T1000 (cell line): ENCODE measurements at places on chromosomes 16 and 17.

- no peak for DNase-seq
Observed at GRCh38 chr16:73601911-73602310, 554.0 kb upstream of the ZFHX3 start.

DNA sequence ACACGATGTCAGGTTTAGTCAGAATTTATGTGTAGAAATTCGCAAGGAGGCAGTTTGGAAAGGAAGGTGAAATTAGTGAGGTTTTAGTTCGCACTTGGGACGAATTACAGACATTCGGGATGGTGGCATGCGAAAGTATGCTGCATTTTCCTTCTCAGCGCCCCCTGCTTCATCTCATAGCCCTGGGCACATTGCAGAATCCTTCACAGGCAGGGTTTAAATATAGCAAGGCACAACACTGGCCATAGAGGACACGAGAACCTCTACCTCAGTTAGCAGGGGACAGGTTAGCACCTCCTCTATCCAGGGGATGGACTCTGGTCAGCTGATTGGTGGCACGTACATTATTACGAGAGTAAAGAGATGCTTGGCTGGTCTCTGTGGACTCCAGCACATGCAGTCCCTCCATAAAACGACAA is 47.5 kb downstream of the MAP2K6 start:
- no peak for DNase-seq

GRCh38 chr16:53523971-53524548 is 21.1 kb upstream of the AKTIP start:
- DNase-seq = no peak

DNA sequence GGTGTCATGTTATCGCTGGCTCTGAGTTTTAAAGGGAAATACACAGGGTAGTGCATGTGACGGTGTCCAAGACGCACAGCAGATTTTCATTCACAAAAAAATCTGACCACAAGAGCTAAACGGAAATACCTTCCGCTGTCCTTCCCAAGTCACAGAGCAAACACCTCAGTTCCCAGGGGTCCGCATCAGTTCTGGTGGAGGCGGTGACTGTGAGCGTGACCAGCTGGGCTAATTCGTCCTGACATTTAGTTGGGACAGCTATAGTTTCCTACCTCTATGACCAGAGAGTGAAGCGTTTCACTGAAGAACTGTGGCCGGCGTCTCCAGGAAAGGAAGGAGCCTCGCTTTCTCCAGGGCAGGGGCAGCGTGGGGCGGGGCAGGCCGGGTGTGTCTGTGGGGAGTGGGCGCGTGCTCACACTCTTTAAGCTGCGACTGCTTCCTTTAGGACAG is 10.5 kb upstream of the FASN start:
- DNase-seq = no peak

DNA sequence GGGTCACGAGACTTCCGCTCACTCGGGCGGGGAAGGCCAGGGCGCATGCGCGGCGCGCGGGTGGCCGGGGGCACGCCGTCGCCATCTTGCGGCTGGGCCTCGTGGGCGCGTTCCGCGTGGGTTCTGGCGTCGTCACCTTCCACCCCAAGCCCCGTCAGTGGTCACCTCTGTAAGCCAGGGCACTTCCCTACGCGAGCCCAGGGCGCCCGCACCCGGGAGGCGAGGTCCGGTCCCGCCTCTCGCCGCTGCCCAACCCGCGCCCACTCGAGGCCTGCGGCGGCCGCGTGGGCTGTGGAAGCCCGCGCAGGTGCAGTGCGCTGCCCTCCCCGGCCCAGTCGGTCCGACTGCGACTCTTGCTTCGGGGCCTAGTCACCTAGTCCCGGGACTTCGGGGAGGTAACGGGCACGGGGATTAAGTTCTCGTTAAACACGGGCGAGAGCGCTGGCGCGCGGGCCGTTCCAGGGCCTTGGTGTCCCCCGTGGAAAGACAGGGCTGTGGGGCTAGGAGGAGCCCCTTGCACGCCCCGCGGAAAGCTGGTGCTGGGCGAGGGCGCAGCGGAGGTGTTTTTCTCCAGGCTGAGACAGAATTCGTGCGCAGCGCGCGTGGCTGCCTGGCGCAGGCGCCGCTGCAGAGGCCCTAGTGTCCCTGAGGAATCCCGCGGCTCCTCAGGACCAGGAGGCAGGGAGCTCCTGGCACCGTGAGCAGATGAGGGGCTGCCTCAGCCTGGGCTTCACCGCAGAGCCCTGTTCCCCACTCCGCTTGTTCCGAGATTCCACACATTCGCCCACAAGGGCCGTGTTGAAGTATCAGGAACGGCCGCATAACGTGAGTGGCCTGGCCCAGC is 472 bp upstream of the ARHGDIA start:
- DNase-seq = peak; percentile 86

- DNase-seq = no peak
Observed at GRCh38 chr16:4257646-4258556, 14.9 kb downstream of the TFAP4 start.

GRCh38 chr16:67169011-67169451 is 1.3 kb upstream of the NOL3 start:
- no peak for DNase-seq

- DNase-seq = no peak
Observed at GRCh38 chr17:29787995-29788394, 142.0 kb downstream of the SSH2 start.

DNA sequence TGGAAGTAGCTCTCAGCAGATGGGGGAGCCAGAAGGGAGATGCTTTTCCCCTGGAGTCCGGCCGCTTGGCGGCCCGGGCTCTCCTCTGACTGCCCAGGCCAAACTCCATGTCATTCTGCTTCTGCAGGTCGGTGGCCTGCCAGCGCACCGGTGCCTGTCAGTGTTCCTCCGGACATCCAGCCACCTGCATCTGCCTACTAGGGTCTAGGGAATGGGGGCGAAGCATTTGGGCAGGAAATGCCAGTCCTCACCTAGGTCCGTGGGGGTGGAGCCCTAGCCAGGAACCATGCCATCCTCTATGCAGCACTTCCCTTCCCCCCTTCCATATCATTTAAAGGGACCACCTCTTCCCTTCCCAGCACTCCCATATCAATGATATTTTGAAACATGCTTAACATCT is 34.2 kb downstream of the GJC1 start:
- no peak for DNase-seq

DNA sequence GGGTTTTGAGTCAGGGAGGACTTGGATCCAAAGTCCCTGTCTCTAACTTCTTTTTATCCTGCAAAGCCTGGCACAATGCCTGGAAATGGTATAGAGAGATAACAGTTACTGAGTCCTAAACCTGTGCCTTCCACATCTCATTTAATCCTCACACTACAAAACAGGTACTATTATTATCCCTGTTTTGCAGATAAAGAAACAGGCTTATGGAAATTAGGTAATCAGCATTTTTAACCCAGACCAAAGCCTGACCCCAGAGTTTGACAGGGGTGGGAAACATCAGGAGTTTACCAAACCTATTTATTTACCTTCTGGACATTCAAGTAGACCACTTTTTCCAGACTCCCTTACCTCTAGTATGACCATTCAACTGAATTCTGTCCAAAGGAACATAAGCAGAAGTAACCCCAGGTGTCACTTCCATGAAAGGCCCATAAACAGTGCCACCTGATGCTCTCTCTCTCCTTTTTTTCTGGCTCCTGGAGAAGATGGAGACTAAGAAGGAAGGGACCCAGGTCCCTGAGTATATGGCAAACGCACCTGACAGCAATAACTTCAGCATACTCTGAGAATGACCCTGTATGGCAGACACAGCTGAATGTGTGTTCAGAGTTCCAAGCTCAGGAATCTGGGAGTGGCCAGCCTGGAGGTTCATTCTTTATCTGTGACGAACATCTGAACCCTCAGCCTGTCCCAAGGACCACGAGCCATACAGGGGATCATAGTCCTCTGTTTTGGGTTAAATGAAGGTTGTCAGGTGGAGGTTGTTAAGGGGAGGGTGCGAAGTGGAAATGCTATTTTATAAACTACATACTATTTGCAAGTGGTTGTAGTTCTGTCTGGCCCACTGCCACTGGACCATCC is 62.7 kb downstream of the HLF start:
- DNase-seq = no peak

DNA sequence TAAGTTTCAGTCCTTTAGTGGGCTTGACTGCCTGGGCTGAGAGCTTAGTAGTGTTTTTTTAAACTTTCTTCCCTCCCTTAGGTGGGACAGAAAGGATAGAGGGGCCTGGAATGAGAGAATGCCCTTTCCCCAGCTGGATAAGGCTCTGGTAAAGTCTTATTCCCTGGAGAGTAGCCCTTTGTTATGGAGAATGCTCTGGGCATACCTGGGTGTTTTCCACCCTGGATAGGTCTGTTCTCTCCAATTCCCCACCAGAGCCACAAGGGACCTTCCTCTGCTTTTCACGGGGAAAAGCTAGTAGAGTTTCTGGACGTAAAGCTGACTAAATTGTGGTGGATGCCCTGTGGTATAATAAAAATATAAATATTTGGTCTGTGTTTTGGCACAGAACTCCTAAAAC is 164.1 kb downstream of the HS3ST4 start:
- DNase-seq = no peak

DNA sequence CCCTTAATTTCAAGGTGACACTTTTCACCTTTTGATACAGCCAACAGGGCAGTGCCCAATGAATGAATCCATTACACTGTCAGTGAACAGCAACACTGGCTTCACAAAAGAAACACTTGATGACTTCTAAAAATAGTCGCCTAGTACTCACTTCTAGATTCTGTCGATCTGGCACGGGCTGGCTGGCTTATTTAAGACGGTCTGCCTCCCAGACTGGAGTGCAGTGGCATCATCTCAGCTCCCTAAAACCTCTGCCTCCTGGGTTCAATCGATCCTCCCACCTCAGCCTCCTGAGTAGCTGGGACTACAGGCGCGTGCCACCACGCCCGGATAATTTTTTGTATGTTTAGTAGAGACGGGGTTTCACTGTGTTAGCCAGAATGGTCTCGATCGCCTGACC is 1.9 kb downstream of the NDUFAB1 start:
- DNase-seq = no peak

GRCh38 chr17:1108765-1109605 is 70.8 kb downstream of the ABR start:
- no peak for DNase-seq

- DNase-seq = no peak
Observed at GRCh38 chr17:52477824-52478699, 319.5 kb upstream of the CA10 start.

DNA sequence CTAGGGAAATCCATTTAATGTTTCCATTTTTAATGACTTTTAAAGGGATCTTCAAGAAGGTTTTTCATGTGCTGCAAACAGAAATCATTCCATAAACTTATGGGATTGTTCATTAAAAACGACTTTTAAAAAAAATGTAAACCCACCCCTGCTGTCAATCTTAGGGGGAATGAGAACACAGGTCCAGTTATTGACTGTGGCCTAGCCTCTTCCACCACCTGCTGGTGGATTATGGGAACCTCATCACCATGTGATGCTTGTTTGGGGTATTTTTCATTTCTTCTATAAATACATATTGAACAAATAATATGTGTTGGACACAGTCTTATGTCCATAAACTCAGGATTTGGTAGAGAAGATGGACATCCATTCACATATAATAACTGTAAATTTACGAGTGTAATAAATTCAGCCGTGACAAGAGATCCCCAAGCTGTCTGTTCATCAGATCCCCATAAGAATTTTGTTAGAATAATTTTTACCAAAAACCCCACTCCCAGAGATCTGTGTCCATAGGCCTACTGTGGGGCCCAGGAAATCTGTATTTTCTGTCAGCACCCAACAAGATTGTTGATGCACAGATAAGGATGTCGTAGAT is 42.0 kb upstream of the TMC5 start:
- DNase-seq = no peak

DNA sequence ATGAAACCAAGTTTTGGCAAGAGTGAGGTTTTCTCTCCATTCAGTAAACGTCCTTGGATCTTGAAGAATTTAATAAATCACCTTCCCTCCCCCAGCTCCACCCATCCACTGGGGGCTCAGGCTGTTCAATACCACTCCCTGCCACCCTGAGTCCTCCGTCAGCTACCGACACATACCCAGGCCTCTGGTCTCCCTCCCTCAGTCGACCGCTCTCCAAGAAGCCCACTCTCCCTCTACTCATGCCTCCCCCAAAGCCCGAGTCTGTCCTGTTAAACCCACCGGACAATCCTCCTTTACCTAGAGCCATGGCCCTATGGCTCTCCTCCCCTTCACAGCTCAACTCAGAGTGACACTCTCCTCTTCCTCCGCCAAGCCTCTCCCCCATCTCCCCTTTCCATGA is 19.7 kb upstream of the SLC4A1 start:
- DNase-seq = no peak

- no peak for DNase-seq
Observed at GRCh38 chr17:75652934-75653549, 13.9 kb downstream of the RECQL5 start.

DNA sequence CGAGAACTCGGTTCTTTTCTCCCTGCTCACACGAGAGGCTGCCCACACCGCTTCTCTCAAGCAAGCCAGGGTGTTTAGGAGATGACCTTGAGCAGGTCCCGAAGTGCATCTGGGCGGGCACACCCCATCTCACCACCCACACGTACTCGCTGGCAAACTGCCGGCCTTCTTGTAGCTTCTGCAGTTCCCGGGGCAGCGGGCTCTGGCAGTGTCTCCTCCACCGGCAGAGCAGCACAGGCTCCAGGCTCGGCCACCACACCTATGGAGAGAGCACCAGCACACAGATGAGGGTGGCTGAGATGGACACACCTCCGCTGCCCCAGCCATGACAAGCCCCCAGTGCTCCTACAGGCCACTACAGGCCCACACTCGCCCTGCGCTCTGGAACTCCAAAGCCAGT is 23.5 kb downstream of the ZNF276 start:
- no peak for DNase-seq

DNA sequence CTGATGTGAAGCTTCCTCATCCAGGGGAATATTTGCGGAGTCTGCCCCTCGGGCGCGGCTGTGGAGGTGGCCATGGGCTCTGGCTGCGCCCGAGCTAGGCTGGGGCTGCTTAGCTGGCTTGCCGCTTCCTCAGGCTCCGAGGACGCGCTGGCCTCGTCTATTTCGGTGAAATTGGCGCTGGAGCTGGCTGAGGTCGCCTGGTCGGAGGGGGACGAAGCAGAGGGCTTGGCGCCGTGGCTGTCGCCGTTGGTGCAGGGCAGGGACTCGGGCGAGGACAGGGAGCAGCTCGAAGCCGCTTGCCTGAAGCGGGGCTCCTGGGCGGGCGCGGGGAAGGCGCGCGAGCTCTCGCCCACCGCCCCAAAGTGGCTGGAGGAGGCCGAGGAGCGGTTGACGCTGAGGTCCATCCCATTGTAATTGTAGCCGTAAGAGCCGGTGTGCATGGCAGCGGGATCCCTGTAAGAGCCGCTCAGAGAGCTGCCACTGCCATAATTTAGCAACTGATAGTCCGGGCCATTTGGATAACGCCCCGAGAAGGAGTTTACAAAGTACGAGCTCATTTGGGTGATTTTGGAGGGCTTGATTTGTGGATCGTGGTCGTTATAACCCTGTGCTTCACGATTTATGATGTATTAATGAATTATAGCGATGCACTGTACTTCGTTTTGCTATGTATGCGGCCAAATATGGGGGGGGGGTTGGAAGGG is at the start of gene HOXB5:
Gene HOXB5, minus strand, starts transcription at position 654 of the 704 bp plus-strand sequence. Its CDS starts 97 bp downstream, at position 557.
- no peak for DNase-seq

GRCh38 chr16:8178271-8178670 is 412.0 kb downstream of the TMEM114 start:
- no peak for DNase-seq

GRCh38 chr16:73252446-73252845 is 204.5 kb upstream of the ZFHX3 start:
- DNase-seq = no peak

GRCh38 chr17:75003070-75003956 is 9.2 kb upstream of the MRPL58 start:
- DNase-seq = no peak

- no peak for DNase-seq
Observed at GRCh38 chr17:73435412-73435811, 123.6 kb upstream of the CDC42EP4 start.

- DNase-seq = no peak
Observed at GRCh38 chr17:46080118-46081017, 81.3 kb downstream of the STH start.

GRCh38 chr17:49957350-49957749 is 11.6 kb upstream of the DLX4 start:
- no peak for DNase-seq
